Stimulated activated CD8-positive, alpha-beta memory T cell treated with anti-CD3 and anti-CD28 coated beads, Interleukin-12 subunit alpha, Interleukin-12 subunit beta, amount 100 ng/mL, for 4 hours (primary cell): ENCODE measurements at places on chromosomes 5 and 9.

- no peak for DNase-seq
These were observed 3.7 kb downstream of the HCN1 start for GRCh38 chr5:45692481-45692880.

DNA sequence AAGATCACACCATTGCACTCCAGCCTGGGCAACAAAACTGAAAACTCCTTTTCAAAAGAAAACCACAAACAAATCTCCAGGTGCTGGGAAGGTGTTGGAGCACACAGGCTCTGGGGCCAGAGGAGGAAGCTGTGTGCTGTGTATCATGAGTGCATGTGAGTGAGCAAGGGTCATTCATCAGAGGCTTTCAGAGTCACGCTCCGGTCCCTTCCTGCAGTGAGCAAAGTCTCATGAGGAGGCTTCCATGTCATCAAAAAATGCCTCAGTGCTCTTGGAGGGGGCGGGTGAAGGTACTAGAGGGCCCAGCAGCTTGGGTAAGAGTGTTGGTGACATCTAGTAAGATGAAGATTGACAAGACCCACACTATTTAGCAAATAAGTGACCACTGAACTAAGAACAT is 48.3 kb upstream of the TESK1 start:
- no peak for DNase-seq

GRCh38 chr5:124592891-124593290 is 153.5 kb downstream of the ZNF608 start:
- DNase-seq, result no peak

- no peak for DNase-seq
These were observed 945.6 kb upstream of the ARRDC3 start for GRCh38 chr5:92328584-92329259.

GRCh38 chr5:12837592-12837991 is 933.3 kb upstream of the CTNND2 start:
- DNase-seq, result no peak

- no peak for DNase-seq
These were observed 20.4 kb downstream of the ADAM19 start for GRCh38 chr5:157555037-157555640.

GRCh38 chr5:180235077-180235476 is 26.1 kb upstream of the RASGEF1C start:
- no peak for DNase-seq

DNA sequence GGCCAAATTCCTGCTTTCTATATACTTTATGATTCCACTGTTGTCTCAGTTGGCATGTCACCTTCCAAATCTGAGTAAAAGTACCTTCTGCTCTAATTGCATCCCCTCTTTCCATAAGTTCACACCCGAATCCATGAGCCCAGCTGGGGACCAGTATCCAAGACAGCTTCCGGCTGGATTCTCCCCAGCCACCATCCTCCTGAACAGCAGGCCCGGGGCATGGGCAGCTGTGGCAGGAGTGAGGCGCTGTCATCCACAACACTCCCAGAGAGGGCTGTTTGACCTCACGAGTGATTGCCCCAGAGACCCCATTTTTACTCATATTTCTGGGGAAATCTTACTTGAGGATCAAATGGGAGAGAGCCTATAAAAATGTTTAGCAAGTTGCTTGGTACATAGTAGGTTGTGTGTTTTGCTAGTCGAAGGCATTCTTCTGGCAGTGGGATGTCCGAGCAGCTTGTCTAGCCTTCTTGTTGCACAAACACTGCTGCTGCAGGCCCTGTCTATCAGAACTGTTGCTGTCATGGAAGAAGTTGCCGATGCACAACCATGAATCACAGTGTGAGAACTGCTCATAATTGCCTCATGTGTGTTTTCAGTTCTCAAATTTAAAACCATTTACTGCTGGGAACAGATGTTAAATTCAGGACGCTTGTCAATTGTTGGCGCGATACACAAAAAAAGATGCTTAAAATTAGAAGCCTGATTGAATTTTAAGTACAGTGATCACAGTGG is 93.8 kb downstream of the HSPA4 start:
- DNase-seq, result no peak

- DNase-seq, result no peak
These were observed 56.0 kb downstream of the AOPEP start for GRCh38 chr9:94782355-94783101.

- DNase-seq, result no peak
These were observed 17.2 kb downstream of the KDM3B start for GRCh38 chr5:138369706-138370105.

- DNase-seq, result peak; percentile 63
These were observed 4.0 kb upstream of the TMEM250 start for GRCh38 chr9:136122425-136123383.

DNA sequence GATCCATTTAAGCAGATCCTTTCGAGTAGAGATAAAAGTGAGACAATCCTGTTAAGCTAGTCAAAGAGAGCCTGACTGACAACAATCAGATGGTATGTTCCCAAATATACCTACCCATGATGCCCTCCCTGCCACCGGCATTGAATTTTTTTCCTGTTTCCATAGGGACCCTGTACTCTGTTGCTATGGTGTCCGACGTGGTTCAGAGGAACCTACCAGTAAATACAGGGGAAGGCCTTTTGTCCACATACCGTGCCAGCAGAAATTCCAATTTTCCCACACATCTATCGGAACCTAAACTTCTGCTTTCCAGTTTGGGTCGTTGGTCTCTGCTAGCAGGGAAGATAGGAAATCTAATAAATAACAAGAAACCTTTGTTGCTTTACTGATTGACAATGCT is 64.7 kb downstream of the MEGF10 start:
- DNase-seq, result no peak

- DNase-seq, result no peak
These were observed 9.3 kb downstream of the KIAA1191 start for GRCh38 chr5:176352116-176352878.

DNA sequence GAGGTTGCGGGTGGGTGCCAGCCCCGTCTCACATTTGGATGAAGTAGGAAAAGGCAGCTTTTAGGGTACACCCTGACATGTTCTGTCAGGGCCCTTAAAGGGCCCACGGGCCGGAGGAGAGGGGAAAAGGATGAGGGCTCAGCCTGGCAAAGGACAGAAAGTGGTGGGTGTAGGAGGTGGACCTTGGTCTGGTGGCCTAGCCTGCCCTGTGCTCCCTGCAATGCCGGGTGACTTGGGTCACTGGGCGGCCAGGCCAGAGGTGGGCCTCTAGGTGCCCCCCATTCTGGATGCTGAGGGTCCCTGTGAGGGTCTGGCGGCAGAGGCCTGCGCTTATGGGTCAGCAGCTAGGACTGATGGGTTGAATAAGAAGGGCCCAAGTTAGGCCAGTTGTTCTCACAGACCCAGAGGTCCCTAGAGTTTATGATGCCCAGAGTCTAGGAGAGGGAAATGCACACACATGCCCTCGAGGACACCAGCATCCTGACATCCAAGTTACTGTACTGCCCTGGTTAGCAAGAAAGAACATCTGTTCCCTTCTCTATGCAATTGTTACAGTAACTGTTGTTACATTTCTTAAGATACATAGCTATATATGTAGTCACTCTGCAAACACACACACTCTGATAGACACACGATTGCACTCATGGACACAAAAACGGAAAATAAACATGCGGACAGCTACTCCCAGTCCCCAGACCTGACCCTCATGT is 12.5 kb downstream of the TRIM7 start:
- no peak for DNase-seq
